ENCODE measurements at places on chromosomes 3 and 15.

- no peak for DNase-seq
Observed at GRCh38 chr3:16448639-16449070, 64.8 kb downstream of the RFTN1 start.

- DNase-seq = no peak
Observed at GRCh38 chr15:32837935-32838334, 120.1 kb downstream of the GREM1 start.

GRCh38 chr3:78402720-78403119 is 1362.8 kb downstream of the ROBO2 start:
- DNase-seq = no peak

GRCh38 chr3:16343101-16343500 is 78.1 kb downstream of the OXNAD1 start:
- DNase-seq = no peak

DNA sequence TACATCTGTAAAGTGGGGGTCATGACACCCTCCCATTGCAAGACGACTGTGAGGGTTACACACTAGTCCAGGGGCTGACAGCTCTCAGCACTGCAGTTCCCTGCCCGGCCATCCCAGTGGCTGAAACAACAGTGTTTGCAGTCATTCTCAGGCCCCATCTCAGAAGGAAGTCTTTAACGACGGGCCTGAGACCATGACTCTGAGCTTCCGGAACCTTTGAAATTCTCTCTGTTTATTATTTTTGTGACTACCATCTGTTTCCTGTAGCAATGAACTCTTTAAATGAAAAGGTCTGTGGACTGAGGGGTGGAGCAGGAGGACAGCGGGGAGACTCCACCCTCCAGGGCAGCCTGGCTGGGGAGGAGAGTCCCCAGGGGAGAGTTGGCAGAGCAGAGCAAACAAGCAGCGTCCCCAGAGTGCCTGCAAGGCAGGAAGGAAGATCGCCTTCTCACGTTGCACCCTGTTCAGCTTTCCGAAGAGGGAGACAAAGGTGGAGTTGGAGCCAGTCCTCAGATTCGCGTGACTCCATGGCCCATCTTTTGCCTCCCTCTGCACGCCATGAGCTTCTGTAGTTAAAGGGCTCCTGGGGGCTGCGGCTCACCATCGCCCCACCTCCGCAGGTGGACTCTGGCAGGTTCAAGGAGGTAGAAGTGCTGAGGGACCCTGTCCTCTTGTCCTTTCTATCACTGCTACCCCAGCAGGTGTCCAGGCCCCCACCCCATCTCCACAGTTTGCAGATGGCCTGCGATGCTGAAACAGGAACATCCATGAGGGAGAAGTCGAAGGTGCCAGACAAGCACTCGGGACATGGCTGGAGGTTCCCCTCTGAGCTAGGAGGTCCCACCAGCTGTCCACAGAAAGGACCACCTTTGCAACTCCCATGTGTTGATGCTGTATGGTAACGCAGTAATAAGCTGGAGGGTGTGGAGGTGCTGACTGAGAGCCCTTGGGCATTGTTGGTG is 525.8 kb upstream of the PROK2 start:
- peak; percentile 58 for DNase-seq

GRCh38 chr3:13064964-13065363 is 8.3 kb downstream of the IQSEC1 start:
- no peak for DNase-seq

DNA sequence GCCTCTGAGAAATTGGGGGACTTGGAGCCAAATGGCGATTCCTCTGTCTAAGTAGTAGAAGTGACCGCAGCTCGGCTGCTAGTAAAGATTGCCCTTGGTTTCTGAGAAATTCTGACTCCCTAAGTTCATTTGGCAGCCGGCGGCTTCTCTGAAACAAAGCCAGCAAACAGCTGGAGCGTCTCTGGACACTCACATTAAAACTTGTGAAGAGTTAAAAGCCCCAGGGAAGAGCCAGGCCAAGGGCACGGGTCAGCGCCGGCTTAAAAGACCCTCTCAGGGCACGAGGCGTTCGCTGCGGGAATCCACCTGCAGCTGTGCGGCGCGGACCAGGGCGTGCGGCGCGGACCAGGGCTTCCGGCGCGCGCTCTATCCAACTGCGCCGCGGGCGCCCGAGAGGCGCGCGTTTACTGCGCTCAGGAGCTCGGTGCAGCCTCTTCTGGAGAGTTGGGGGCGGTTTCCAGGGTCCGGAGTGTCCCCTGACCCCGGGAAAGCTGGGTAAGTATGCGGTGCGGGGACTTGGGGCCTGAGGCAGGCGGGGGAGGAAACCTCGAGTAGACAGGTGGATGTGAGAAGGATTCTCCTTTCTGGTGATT is at the start of gene COL6A5:
Gene COL6A5, plus strand, starts transcription at position 186 of the 593 bp plus-strand sequence. CDS start 27,967 bp downstream, outside the sequence.
- peak; percentile 88 for DNase-seq

- DNase-seq = no peak
Observed at GRCh38 chr3:182364723-182365650, 428.3 kb upstream of the ATP11B start.

DNA sequence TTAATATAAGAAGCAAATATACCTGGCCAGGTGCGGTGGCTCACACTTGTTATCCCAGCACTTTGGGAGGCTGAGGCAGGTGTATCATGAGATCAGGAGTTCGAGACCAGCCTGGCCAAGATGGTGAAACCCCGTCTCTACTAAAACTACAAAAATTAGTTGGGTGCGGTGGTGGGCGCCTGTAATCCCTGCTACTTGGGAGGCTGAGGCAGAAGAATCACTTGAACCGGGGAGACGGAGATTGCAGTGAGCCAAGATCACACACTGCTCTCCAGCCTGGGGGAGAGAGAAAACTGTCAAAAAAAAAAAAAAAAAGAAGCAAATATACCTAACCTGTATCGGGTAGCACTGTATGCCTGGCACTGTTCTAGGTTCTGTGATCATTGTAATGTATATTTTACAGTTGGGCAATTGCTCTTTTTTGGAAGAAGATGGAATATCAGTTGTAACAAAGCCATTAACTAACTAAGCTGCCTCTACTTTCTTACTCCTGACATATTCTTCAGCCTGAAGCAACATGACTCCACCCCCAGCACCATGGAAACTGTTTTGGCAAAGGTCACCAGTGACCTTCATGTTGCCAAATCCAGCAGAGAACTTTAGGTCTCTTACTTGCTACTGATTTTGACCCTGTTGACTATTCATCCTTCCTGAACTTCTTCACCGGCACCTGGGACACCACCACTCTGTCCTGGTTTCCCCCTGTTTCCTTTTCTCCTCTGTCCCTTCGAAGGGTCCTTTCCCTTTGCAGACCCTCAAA is 203.8 kb downstream of the RPLP1 start:
- DNase-seq = no peak

- no peak for DNase-seq
Observed at GRCh38 chr3:171429635-171430034, 30.6 kb downstream of the TNIK start.

DNA sequence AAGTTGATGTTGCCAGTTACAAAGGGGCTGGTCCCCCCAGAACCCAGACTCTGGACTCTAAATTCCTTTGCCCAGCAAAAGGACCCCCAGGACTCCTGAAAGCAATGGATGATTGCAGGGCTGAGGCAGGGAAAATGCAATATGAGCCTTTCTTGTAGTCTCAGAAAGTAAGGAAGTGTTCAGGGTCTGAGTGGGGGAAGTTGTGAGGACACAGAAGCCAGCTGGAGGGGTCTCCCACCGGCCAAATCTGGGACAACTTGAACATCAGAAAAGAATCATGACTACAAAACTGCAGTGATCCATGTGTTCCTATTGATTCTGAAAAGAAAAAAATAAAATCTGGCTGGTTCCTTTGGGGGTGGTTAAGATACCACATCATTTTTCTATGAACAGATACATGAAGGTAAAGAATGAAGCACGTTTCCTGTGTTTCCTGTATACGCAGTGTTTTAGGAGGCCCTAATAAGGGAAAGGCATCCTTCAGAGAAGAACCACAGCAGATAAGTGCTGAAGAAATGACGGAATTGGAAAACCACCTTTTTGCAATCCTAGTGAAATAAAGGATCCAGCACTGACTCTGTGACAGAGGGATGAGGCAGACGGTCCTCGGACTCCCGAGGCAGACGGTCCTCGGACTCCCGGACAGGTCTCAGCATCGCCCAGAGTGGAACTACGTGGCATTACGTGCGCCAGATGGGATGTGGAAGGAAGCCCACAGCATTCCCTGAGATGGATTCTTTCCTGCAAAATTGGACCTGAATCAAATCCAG is 22.2 kb upstream of the GRIP2 start:
- peak; percentile 50 for DNase-seq

DNA sequence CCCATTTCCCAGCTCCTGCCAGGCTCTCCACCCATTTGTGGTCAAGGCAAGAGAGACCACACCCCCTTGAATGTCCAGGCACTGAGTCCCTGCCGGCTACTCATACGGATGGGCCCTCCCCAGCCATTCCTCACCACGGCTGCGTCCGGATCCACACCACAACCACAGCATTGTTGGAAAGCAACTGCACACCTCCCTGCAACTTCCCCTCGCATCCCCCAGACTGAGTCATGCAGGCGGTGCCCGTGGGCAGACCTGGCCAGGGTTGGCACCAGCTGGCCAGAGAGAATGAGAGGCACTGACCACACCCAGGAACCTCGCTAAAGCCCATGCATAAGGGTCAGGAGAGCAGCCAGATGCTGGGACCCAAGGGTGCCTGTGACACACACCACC is 30.5 kb downstream of the LOXL1 start:
- no peak for DNase-seq

GRCh38 chr3:82087958-82088357 is 326.5 kb upstream of the GBE1 start:
- DNase-seq = no peak

- DNase-seq = no peak
Observed at GRCh38 chr3:125386811-125387210, 11.7 kb upstream of the ZNF148 start.

DNA sequence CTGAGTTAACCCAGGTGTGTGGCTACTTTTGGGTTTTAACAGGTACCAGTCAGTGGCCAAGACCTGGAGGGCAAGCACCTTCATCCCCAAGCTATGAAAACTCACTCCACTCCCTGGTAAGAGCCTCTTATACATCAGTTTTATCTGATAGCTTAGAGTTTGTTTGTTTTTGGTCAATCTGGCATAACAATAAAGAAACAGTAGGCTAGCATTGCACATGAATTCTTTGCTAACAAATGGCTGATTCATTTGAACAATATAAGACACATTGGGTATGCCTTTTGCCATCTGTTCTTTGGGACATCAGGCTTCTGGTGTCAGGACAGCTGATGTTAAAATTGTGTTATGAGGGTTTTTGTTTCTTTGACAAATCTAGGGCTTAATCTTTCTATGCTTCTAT is 125.0 kb upstream of the CGNL1 start:
- DNase-seq = no peak

DNA sequence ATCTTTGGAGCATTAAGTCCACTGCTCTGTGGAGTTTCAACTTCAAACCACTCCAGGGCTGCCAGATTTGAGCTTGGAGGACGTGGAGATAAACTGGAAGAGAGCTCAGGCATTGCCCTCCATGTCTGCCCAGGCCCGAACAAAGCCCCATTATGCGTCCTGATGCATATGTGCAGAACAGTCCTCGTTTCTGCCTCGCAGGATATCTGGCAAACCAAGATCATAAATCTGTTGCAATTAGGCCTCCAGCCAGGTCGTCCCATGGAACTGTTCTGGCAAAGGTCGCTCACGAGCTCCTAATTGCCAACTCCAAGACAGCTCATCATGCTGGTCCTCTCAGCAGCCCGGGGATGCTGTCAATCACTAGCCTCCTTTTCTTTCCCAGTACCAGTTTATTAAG is 91.2 kb downstream of the SEMA5B start:
- no peak for DNase-seq

DNA sequence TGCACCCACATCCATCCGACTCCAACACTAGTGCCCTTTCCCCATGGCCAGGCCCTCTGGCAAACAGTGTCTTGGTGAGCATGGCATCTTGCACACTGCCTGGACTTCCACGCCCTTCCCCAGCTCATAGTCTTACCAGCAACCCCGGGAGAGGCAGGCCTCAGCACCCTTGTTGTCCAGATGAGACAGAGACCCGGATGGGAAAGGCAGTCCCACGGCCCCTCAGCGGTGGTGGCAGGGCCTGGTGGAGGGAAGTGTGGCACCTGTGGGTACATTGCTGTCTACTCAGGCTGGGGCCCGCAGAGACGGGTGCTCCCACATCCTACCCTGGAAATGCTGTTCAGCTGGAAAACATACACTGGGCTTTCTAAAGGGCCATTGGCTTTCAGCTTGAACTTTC is 28.4 kb downstream of the HDAC11 start:
- no peak for DNase-seq

GRCh38 chr3:197795200-197795599 is 4.1 kb downstream of the LRCH3 start:
- no peak for DNase-seq

DNA sequence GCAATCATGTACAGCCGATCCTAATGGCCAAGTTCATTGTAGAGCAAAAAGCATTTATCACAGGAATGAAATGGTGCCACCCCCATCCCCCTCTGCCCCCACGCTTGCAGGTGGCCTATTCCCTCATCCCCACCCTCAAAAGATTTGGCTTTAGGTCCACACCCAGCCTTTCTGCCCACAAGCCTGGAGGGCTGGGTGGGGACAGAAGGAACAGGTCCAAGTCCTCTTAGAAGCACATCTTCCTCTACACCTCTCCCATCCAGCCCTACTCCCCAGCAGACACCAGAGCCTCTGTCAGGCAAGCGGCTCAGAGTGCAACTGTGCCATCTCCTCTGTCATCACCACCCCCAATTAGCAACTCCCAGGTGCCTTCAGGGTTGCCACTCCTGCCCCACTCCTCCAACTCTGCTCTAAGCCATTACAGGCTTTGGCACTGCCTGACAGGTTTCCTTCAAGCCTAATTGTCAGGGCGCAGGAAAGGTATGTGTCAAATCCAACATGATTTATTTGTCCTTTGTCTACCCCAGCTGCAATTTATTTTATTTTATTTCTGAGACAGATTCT is 49.4 kb downstream of the DAPK2 start:
- no peak for DNase-seq

GRCh38 chr3:194031349-194031748 is 104.6 kb upstream of the HES1 start:
- DNase-seq = no peak

GRCh38 chr15:38482572-38482971 is 28.6 kb downstream of the FAM98B start:
- DNase-seq = no peak

DNA sequence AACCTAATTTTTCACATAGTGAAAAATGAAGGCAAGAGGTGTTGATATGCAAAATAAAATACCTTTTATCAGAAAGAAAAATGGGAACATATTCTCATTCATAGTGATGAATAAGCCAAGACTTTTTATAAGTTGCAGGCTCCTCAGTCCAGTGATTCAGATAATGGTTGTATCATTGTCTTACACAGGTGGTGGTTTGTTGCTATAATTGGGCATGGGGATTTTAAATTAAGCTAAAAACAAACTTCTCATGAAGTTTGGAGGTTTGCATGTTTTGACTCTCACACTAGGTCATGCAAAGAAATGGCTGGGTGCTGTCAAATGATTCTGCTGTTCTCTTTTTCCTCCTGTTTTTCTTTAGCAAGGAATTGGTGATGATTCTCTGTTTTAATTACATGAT is 60.8 kb upstream of the SKIL start:
- DNase-seq = no peak
